ENCODE measurements at places on chromosomes 12 and 14.
A peak's percentile ranks its signal among the peaks of the same experiment; 100 is the strongest.

DNA sequence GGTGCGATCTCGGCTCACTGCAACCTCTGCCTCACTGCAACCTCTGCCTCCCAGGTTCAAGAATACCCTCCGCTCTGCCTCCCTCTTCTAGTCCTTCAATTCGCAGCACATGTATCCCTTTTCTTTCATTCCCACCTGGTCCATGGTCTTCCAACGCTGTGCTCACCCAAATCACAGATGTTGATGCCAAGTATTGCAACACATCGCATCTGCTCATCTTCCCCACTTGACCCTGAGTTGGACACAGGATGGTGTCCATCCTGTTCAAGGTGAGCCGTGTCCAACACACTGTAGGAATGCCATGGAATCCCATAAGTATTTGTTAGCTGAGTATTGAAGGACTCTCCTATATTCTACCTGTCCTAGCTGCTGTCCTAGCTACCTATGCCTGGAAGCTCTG lies 50.6 kb upstream of the ETV6 start:
- no peak for DNase-seq

DNA sequence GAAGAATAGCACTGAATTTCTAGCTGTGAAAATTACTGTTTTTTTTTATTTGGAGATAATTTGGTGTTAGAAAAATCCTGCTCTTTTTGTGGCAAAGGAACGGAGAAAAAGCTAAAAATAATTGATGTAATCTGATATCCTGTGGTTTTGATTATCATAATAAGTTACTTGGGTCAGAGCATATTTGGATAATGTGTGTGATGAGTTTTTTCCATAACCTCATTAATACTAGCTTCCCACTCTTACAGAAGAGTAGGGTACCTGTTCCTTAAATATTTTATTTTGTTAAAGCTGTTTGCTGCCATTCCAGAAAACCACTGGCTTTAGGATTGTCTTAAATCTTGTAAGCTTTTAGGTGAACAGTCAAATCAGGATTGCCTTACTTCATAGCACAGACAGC lies 4.7 kb downstream of the PSMC6 start:
- no peak for DNase-seq

DNA sequence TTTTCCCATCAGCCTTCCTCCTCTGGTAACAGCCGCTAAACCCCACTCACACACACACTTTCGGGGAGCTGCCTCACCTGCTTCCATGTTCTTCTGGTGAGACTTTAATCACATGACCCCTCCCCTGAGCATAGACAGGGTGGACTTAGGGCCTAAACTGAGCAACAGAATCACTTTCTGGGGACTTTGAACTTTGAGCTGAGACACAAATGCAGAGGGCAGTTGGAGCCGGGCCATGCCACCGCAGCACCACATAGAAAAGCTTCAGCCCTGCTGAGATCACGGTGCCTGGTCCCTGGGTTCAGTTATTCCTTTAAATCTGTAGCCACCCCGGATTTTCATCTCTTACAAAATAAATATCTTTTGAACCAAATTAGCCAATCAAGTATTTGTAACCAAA lies 18.4 kb upstream of the MAP3K9 start:
- DNase-seq, result no peak

DNA sequence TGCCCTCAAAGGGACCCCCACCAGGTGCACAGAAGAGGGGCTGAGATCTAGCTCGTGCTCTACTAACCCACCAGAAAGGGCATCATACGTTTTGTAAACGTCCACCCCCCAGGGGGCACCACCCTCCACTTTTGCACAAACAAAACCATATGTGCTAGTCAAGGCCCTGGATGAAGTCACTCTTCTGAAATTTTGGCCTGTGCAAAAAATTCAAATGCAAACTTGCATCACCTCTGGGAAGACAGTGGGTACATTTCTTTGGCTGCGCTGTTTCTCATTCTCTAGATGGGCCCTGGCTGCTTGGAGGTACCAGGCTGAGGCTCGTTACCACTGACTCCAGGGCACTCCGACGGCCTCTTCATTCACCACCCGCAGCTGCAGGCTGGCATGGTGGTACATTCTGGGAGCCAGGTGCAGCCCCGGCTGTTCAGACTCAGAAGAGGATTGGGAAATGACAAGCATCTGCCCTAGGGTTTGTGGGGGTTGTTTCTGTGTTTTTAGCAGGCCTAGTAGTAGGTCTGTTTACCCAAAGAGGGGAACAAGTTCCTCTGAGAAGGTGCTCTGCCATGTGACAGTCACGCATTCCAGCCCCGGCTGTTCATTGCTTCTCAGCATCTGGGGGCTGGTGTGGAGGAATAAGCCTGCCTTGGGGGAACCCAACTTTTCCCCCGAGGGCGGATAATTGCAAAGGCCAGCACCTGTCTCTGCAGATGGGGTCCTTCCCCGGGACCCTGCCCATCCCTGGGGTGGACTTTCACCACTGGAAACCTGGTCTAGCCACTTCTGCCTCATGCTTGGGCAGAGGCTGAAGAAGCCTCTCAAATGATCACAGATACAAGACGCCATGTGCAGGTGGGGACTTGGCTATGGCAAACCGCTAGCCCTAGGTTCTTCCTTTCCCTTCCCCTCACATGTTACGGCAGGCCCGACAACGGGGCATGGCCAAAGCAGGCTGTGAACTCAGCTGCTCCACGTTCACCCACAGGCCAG lies 147.6 kb downstream of the DPF3 start:
- no peak for DNase-seq

- no peak for DNase-seq
Measured at GRCh38 chr12:130214686-130215395, 52.6 kb downstream of the FZD10 start.

DNA sequence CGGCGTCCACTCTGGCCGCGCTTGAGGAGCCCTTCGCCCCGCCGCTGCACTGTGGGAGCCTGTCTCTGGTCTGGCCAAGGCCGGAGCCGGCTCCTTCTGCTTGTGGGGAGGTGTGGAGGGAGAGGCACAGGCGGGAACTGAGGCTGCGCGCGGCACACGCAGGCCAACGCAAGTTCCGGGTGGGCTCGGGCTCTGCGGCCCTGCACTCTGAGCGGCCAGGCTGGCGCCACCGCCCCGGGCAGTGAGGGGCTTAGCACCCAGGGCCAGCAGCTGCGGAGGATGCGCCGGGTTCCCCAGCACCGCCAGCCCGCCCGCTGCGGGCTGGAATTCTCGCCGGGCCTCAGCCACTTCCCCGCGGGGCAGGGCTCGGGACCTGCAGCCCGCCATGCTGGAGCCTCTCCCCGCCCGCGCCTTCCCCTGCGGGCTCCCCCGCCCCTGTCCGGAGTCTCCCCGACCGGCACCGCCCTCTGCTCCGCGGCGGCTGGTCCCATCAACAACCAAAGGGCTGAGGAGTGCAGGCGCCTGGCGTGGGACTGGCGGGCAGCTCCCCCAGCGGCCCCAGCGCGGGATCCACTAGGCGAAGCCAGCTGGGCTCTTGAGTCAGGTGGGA lies 921.2 kb upstream of the FOXG1 start:
- peak; percentile 31 for DNase-seq

DNA sequence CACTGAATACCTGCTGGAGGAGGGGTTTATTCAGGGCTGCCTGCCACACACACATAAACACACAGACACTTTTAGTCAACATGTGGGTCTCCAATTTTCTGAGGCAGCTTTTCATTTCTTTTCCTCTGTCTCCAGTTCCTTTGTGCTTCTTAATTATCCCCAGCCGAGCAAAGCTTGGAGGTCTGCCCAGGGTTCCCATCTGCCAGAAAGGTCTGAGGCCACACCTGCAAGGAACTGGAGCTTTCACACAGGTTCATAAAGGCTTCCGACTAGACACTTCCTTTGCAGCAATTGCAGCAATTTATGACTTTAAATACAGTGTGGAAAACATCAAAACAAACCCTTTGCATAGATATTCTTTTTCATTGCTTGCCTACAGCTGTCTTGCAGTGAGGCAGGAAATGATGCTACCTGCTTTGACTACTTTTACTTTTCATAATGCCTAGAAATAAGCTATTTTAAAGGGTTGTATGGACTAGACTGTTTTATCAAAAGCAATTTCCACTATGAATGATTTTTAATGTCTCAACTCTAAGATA lies 1318.9 kb downstream of the AACS start:
- no peak for DNase-seq

DNA sequence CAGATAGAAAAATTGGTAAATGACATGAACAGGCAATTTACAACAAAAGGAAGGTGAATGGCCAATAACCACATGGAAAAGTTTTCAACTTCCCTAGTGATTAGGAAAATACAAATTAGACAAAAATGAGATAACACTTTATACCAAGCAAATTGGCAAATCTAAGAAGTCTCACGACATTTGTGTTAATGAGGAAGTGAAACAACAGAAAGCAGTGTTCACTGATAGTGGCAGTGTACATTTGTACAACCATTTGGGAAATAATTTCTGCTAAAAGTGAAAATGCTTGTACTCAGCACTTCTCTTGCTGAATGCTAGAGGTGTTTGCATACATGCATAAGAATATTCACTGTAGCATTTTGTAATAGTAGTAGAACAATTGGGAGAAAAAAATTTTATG lies 126.6 kb downstream of the LLPH start:
- no peak for DNase-seq

- DNase-seq, result peak; percentile 26
Measured at GRCh38 chr12:1911598-1912575, 6.6 kb downstream of the CACNA2D4 start.

GRCh38 chr14:62431496-62431895 lies 613.8 kb downstream of the KCNH5 start:
- no peak for DNase-seq

- no peak for DNase-seq
Measured at GRCh38 chr12:119665164-119665929, 2.6 kb upstream of the PRKAB1 start.

- no peak for DNase-seq
Measured at GRCh38 chr14:60106339-60106738, 14.6 kb downstream of the PCNX4 start.

- no peak for DNase-seq
Measured at GRCh38 chr12:68779280-68779679, 28.7 kb upstream of the MDM2 start.

DNA sequence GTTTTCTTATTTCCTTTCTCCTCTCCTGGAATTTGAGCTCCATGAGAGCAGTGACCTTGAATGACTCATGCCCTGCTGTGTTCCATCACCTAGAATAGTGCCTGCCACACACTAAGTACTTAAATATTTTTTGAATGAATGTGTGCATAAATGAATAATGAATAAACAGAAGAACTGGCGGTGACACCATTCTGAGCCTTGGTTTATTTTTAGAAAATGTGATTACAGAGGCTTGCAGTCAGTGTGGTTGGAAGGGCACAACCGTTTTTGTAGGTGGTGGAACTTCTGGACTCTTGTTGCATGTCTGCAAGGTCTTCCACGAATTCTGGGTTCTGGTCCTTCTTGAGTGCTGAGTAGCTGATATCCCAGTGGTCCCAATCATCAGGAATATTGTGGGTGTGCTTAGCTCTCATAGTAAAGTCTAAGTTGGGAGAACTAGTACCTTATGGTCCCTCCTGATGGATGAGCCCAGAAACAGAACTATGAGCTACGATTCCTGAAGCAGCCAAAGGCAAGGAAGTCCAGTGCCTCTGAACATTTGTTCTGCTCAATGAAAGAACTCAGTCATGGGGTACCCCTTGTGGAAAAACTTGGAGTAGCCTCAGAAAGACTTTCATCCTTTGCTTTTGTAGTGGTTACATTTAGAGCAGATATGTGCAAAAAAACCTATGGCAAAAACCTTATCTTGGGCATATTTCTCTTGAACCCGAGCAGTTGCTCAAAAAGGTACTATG lies 28.8 kb upstream of the BHLHE41 start:
- DNase-seq, result no peak

DNA sequence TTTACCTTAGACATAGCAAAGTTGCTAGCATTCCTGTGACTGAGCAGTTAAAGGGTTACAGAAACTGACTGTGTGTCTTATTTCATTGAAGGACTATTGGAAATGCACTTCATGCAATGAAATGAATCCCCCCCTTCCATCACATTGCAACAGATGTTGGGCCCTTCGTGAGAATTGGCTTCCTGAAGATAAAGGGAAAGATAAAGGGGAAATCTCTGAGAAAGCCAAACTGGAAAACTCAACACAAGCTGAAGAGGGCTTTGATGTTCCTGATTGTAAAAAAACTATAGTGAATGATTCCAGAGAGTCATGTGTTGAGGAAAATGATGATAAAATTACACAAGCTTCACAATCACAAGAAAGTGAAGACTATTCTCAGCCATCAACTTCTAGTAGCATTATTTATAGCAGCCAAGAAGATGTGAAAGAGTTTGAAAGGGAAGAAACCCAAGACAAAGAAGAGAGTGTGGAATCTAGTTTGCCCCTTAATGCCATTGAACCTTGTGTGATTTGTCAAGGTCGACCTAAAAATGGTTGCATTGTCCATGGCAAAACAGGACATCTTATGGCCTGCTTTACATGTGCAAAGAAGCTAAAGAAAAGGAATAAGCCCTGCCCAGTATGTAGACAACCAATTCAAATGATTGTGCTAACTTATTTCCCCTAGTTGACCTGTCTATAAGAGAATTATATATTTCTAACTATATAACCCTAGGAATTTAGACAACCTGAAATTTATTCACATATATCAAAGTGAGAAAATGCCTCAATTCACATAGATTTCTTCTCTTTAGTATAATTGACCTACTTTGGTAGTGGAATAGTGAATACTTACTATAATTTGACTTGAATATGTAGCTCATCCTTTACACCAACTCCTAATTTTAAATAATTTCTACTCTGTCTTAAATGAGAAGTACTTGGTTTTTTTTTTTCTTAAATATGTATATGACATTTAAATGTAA lies 31.5 kb downstream of the MDM2 start:
- no peak for DNase-seq

- DNase-seq, result no peak
Measured at GRCh38 chr12:30909349-30910037, 17.1 kb upstream of the TSPAN11 start.

GRCh38 chr12:66617991-66618390 lies 60.9 kb downstream of the GRIP1 start:
- no peak for DNase-seq

DNA sequence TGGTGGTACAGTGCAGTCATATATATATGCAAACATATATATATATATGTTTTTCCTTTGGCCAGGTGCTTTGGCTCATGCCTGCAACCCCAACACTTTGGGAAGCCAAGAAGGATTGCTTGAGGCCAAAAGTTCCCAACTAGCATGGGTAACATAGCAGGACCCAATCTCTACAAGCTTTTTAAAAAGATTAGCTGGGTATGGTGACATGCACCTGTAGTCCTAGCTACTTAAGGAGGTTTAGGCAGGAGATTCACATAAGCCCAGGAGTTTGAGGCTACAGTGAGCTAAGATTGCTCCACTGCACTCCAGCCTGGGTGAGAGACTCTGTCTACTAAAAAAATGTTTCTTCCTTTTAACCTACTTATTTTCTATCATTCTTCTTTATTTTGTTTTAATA lies 10.2 kb downstream of the PZP start:
- DNase-seq, result no peak

- DNase-seq, result no peak
Measured at GRCh38 chr12:43758247-43758727, 303 bp downstream of the PUS7L start.

GRCh38 chr12:61232040-61232439 lies 1028.2 kb upstream of the USP15 start:
- DNase-seq, result no peak

Measured in lower lobe of right lung (tissue), 2 donors.